ENCODE measurements at places on chromosomes 7 and 10.
A peak's percentile ranks its signal among the peaks of the same experiment; 100 is the strongest.

DNA sequence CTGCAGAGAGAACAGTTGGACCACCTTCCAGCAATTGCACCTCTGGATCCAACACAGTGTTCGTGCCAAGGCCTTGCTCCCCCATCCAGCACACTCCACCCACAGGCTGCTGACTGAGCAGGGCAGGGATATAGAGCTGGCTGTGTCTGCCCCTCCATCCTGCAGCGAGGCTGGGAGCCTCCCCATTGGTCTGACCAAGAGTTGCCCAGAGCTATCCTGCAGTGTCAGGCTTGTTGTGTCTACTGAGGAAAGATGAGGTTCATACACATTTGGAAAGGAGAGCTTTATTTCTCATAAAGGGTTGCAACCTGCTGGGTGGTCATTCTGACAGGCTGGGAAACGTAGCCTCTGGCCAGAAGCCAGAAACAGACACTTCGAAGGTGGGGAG, 27.1 kb downstream of the PRF1 start:
- DNase-seq: no peak

DNA sequence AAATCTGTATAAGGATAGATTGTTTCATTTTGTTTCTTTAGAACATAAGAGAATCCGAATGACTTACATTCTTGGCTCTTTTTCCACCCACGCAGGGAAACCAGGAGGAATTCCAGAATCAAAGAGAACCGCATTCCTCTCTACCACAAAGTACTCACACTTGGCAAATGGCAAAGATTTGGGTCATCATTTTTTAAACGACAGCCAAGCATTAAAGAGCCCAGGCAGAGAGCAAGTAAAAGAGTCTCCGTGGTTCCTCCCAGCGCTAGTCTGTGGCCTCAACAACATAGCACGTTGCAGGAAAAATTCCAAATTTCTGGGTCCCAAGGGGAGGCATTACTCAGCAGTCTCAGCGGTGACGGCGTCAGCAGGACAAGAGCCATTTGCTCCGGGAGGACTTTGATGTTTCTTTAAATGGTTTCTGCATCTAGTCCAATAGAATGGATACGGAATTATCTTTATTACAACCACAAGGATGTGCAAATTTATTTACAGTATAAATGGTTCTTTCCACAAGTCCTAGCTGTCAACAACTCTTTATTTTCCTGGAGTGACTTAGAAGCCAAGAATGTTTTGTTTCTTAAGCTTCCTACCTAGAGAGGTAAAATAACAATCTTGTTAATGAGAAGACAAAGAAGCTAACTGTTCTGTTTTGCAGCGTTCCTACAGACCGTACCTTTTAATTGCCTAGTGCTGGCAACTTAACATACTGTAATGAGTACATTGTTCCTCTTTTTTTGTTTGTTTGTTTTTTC, 232.5 kb downstream of the SKIDA1 start:
- no peak for DNase-seq

GRCh38 chr10:97228130-97228774, 42.5 kb upstream of the SLIT1 start:
- no peak for DNase-seq

GRCh38 chr10:60828489-60828852, 50.2 kb downstream of the CDK1 start:
- no peak for DNase-seq

DNA sequence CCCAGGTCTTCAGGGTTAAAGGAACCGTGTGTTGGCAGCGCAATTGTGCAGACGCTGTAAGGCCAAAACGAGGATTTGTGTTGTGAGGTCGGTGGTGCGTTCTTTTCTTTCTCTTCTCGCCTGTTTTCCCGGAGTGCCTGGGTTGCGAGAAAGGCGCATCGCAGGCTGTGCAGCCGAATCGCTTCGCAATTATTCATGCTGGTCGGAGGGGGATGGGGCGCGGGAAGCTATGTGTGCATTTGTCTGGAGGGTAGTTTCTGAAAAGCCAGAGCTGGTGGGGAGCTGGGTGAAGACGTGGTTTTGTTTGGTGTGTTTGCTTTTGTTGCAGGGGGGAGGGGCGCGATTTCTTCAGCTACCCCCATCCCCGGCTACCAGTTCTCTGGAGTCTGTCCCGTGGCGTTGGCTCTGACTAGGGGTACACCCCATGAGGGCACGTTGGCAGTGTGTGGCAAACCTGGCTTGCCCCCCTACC, 2.1 kb downstream of the MXI1 start:
- DNase-seq: peak; percentile 50

DNA sequence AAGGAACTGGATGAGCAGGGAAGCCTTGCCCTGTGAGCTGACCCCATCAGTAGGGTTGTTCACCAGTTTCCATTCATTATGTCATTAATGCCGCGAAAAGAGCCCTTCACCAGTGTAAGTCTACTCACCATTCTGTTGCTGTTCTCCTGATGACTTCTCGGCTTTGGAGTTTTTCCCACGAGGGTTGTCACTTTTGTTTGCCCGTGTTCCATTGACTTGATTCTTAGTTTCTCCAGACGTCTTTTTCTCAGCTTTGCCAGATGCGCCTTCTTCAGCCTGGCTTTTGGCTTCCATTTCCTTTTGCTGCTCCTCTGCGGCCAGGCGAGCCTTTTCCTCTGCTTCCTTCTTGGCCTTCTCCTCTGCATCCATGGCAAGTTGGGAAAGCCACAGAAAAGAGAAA, 128.8 kb downstream of the PPP1R17 start:
- DNase-seq: no peak

- no peak for DNase-seq
Measured at GRCh38 chr10:105506262-105506661, 865.2 kb downstream of the SORCS3 start.

GRCh38 chr7:129225931-129226572, 1.2 kb downstream of the AHCYL2 start:
- no peak for DNase-seq

DNA sequence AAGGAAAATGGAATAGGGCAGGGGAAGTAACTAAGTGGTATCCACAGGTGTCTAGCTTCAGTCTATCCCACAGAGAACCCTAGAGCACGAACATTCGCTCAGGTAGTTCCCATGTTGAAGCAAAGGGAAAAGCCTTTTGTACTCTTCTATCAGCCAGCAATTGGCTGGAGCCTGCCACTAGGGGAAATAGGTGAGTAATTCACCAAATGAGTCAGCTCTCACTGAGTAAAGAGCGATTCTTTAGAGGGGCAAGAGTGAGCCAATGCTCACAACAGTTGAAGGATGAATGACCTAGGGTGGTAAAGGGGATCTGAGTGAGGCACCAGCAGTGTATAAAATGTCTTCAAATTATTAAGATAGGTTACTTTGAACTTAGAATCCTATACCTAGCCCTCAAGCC, 94.1 kb upstream of the ZNF800 start:
- DNase-seq: no peak

- no peak for DNase-seq
Measured at GRCh38 chr7:16554518-16555236, 28.1 kb downstream of the LRRC72 start.

DNA sequence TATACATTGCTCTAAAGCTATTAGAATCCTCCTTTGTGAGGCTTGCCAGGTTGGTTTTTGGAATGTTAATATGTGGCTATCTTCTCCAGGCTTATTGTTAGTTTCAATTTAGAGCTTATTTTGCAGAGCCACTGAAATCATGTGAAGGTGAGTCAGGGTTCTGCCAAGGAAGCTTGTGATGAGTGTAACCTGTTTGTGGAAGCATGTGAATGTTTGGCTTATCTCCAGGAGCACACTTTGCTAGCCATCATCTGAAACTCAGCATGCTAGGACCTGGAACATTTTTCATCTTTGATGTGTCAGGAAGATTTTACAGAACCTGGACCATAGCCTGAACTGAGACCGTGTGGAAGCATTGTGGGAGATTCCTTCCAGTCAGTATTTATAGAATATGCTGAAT, 197.3 kb downstream of the PPP1R9A start:
- DNase-seq: no peak

GRCh38 chr10:94307046-94307615, 55.6 kb downstream of the NOC3L start:
- no peak for DNase-seq

DNA sequence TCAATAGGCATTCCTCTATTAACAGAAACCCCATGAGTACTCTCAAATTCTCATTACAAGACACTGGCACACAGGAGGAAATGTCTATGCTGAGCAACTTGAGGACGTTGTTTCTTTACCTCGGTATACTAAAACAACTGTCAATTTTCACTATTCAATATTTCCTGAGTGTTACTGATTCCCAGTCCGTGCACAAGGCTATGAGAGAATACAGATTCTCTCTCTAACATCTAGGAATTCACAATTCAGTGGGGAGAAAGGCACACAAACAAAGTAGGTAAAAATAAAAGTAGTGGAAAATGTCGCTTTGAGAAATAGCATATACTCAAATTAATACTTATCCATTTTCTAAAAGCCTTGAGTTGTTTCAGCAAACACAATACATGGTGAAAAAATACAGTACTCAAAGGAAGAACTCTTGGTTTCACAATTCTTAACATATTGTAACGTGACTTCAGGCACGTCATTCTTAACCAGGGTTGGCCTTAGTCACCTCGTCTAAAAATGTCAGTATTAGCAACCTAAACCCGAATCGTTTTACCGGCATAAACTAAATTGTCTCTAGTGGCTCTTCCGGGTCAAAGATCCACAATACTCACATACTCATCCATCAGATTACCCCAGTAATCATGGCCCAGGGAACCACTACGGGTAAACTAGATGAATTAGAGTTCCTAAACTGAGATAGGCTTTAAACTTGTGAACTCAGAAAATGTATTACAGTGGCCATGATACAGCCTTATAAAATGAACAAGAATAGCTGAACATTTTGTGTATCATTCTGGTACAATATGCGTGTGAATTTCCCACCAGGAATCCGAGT, 1.5 kb downstream of the IPMK start:
- peak; percentile 20 for DNase-seq

DNA sequence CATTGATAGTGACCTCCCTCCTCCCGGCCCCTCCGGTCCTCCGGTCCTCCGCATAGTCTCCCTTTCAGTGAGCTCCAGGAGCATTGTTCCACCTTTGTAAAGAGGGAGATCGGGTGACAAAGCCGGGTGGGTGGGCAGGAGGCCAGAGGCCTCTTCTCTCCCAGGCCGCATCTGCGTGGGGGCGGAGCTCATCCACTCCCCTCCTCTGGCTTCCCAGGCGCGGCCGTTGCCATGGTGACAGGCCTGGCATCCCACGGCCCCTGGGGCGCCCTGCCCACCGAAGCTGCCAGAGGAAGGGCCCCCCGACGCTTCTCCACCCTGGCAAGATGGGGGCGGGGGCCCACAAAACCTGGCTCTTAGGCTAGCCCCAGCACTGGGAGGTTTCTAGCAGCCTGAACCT, 4.4 kb upstream of the FZD9 start:
- no peak for DNase-seq

GRCh38 chr7:30771880-30772425, 736 bp downstream of the MINDY4 start:
- no peak for DNase-seq

DNA sequence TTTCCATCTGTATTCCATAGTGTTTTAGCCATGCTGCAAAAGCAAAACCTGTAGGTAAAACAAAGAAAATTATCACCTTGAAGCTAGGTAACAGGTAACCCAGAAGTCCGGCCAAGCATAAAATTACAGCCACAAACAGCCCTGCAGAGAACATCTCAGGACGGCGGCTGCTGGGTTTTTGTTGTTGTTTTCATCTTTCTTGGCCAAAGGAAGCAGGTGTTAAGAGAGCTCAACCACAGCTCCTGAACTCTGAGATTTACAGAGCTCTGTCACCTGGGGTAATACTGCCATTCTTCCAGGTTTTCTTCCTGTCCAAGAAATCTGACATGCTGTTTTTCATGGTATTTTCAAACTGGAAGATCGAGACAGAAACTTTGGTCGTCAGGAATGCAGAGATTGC, 847 bp upstream of the SCIN start:
- DNase-seq: no peak

DNA sequence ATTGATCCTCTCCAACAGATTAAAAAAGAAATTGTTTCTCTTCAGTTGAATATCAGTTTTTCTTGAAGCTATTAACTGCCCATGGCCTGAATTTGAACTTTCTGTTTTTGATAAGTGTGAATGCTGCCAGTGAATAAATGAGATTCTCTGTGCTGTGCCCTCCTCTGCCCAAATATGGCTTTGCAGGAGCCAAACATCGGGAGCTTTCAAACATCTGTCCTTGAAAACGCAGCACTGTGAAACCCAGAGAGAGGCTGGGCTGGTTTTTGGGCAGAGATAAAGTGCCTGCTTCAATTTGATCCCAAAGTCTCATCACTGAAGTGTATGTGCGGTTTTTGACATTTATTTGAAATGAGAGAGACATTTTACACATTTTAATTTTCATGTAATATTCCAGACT, 268.3 kb upstream of the SHH start:
- no peak for DNase-seq

GRCh38 chr10:129373231-129373630, 93.8 kb upstream of the MGMT start:
- no peak for DNase-seq

DNA sequence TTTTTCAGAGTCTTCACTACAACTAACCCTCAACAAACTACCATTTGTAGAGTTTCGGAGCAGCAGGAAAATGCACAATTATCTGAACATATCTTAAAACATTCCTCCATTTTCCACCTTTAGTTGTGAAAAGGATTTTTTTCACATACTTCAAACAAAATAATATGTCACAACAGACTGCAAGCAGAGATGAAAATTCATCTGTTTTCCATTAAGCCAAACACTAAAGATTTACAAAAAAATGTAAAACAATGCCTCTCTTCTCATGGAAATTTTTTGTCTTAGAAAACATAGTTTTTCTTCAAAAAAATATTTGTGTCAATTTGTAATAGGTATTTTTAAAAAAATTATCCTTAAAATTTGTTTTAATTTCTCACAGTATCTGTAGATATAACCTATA, 98.9 kb downstream of the ARHGAP12 start:
- DNase-seq: no peak

GRCh38 chr10:21732067-21732772, 198.2 kb downstream of the MLLT10 start:
- peak; percentile 67 for DNase-seq

DNA sequence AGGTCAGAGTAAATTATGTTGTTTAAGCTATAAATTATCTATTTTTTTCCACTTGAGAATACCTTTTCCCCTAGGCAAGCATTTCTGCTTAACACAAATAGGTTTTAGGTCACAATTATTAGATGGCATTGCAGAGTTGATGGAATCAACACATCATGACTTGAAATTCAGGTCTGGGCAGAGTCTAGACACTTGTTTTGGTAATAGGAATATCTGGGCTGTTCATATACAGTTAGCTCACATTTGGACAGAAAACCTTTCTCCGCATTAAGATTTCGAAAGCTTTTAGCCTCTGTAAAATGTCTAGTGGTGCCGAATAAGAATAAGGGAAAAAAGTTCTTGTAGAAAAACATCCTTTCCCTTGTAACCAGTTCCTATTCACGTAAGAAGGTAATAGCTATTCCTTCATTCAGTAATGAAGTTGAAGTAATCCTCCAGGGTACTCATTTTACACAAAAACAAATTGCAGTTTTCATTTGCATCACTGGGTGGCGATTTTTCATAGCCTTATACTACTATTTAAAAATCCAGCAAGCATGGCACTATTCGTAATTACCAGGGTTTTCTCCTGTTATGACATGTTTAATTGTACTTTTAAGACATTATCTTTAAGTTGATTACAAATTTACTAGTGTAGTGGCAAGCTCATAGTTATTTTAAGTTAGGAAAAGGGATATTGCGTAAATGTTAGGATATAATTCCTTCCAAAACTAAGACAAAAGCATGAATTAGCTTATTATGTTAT, 37.0 kb downstream of the RPA3 start:
- DNase-seq: no peak

- no peak for DNase-seq
Measured at GRCh38 chr10:44743535-44743934, 167.6 kb upstream of the TMEM72 start.

- DNase-seq: no peak
Measured at GRCh38 chr7:42812779-42813178, 99.1 kb downstream of the C7orf25 start.

- no peak for DNase-seq
Measured at GRCh38 chr7:157539521-157539920, 202.7 kb downstream of the DNAJB6 start.
